ENCODE measurements at places on chromosomes 11 and 22. TPM values are rescaled to one million over a fixed set of nuclear protein-coding genes. Genes with fewer than 3 reads are reported as not detected.

DNA sequence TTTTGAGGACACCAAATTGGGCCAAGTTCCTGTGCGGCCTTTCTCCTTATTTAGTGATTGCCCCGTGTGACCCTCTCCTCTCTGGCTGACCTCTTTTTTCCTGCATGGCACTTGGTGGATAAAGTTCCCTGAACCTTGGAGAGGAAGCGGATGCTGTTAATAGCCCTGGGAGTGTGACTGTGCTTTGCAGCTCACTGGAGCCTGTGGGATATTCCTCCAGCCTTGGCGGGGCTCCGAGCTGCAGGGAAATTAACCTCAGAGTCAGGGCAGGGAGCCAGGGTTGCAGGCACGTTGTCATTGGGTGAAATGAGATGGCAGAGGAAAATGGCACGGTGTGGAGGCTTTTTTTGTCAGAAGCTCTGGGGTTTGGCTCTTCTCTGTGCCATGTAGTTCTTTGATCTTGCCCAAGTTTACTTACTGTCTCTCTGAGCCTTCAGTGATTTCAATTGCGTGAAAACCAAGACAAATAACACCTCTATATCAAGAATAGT is 965 bp downstream of the OR9Q1 start:
- DNase-seq = no peak

DNA sequence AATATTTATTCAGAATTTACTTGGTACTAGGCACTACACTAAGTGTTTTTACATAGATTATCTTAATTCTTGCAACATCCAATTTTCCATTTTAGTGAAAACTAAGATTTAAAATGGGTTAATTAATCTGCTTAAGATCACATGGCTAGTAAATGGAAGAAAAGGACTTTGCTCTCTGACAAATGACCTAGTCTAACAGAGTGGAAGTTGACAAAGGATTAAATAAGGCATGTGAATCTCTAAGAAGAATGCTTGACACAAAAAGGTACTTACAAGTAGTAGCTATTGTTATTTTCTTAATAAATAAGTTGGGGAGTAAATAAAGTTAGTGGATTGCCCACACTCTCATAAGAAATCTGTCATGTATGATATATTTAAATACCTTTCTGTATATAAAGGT is 584.8 kb downstream of the DLG2 start:
- DNase-seq = no peak

DNA sequence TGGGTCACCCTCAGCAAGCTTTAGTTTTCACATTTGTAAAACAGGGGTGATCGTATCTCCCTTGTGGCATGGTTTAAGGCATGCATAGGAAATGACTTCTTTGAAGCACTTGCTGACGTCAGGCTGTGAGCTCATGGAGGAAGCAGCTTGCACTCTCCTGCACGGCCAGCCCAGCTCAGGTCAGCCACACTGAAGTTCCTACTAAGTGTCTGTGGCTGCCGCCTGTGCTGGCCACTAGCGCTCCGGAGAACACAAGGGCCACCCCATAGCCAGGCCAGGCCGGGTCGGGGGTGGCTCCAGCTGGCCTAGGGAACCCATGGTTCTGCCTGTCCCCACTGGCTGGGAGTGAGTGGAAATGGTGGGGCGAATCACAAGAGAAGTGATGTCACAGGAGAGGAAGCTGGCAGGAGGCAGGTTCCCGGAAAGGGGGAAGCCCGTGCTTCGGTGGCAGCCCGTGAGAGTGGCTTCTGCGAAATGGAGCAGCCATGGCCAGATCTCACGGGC is 28.2 kb downstream of the KCTD17 start:
- DNase-seq = peak; percentile 94

- peak; percentile 73 for DNase-seq
Observed at GRCh38 chr11:18243783-18244362, 4.6 kb downstream of the SAA2 start.

DNA sequence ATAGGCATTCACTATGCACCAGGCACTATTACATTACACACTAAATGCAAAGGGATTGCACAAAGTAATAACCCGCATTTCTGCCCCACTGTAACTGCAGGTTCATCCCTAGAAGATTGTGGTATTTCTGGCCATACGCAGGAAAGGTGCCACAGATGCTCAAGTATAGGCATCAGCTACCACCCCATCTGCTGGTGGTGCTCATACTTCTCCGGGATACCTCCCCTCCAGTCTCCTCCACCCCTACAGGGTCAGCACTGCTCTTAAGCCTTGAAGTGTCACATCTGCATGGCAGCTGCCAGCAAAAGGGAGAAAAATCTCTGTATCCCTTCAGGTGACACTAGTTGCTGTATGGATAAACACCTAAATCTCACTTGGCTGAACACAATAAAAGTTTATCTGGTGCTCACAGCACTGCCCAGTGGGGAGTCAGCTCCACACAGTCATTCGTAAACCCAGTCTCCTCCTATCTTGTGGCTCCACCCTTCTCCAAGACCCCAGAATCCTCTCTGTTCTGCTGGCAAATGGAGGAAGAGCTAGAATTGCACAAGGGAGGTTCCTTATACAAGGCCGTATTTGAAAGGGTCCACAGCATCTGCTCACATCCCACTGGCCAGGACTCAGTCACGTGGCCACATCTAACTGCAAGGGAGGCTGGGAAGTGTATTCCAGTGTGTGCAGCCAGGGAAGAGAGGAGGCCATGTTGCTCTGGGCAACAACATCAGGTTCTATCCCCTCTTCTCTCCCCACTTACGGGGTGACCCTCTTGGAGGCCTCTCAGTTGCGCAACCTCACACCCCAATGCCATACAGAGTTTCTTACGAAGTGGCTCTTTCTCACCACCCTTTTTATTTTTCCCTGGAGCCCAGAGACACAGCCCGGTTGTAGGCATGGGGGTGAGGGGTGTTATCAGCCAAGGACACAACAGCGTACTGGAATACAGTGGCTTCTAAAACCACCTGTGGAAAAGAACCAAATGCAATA is 114.7 kb downstream of the BUD13 start:
- DNase-seq = no peak

DNA sequence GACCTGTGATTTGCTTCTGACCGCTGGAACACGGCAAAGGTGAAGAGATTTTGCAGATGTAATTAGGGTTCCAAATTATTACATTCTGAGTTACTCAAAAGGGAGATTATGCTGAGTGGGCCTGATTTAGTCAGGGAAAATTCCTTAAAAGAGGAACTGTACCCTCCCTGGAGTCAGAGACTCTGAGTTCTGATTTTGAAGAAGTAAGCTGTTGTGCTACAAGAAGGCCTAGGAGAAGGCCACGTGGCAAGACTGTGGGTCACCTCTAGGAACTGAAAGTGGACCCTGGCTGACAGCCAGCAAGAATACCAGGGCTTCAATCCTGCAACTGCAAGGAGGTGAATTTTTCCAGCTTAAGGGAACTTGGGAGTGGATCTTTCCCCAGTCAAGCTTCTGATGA is 45.3 kb downstream of the CHRDL2 start:
- DNase-seq = no peak

- DNase-seq = no peak
Observed at GRCh38 chr11:72998676-72999075, 143.4 kb downstream of the FCHSD2 start.

DNA sequence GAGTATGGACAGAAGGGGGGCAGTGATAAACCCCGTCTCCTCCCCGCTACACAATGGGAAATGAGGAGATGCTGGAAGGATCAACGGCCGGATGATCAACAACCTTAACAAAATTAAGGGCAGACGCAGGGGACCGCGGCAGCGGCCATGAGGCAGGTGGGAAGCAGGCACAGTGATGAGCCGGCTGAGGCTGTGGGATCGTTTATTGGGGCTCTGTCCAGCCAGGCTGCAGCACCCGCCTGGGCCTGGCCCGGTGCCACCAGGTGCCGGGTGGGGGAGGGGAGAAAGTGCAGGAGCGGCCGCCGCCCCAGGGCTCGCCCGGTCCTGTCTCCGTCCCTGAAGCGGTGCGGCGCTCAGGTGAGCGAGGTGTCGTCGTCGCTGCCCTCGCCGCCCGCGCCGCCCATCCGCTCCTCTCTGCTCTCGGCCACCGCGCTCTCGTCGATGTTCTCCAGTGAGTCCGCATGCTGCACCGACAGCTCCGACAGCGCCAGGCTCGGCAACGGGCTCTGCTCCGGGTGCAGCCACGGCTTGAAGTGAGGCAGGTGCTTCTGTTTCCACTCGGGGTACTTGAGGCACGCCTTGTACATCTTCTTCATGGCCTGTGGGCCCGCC is 2.4 kb upstream of the ARAP1 start:
- no peak for DNase-seq

Gene PDGFD
- total RNA-seq = not detected

Gene VSIG2
- 0.31 TPM for total RNA-seq
